ENCODE measurements at places on chromosomes 1 and 21.

DNA sequence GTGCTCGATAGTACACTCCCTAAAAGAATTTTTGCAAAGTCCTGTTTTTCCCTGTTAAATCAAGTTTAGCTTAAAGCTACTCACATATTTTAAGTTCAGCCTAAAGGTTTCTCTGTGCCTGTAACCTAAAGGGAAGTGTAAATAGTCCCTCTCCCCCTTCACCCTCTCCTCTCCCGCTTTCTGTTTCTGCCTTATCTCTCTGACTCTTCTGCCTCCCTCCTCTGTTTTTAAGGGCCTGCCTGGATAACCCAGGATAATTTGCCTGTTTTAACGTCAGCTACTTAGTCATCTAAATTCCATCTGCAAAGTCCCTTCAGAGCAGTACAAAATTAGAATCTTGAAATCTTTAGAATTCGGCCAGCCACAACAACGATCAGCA is 92.6 kb downstream of the NID1 start:
- no peak for DNase-seq

DNA sequence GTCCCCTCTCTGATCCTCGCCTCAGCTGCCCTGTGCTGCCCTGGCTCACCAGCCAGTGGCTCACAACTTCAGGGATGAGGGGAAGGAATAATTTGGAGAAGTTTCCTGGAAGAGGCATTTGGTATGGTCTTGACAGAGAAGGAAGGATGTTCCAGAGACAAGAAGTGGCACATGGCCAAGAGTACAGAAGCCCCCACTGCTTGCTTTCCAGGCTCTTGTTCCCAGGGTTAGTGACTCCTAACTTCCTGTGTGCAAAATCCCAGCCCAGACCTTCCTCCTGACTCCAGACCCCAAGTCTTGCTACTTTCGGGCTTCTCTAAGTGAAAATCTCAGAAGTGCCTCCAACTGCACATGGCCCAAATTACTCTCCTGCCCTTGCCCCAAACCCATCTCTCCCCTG is 85.7 kb downstream of the HMGB4 start:
- no peak for DNase-seq

DNA sequence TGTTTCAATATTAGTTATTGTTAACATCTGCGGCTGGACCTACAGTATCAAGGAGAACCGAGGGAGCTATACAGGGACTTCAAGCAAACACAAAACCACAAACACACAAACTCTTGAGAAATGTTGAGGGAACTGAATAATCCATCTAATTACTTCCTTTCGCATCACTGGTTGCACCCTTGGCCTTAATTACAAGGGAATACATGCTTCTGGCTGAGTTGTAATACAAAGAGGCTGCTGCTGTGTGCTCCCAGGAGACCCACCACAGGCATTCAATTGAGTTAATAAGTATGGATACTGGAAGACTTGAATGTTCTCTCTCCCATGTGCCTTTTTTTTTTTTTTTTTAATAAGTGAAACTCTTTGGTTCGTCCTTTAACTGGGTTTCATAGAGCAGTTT is 16.8 kb upstream of the SMYD2 start:
- DNase-seq = no peak

DNA sequence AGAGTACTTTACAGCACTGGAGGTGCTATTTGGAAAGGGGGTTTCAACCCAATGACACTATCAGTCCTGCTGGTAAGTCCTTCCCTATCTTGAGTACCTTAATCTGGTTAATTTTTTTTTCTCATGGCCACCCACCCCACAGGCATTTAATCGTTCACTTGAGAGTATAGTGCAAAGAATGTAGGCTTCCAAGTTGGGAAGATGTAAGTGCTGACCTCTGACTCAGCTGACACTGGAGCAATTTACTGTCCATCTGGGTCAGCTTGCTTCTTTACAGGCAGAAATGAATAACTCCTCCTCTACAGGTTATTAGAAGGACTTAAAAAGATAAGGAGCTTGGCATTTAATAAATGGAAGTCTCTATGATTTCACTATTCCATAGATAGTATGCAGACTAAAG is 89.6 kb downstream of the AK5 start:
- DNase-seq = no peak

DNA sequence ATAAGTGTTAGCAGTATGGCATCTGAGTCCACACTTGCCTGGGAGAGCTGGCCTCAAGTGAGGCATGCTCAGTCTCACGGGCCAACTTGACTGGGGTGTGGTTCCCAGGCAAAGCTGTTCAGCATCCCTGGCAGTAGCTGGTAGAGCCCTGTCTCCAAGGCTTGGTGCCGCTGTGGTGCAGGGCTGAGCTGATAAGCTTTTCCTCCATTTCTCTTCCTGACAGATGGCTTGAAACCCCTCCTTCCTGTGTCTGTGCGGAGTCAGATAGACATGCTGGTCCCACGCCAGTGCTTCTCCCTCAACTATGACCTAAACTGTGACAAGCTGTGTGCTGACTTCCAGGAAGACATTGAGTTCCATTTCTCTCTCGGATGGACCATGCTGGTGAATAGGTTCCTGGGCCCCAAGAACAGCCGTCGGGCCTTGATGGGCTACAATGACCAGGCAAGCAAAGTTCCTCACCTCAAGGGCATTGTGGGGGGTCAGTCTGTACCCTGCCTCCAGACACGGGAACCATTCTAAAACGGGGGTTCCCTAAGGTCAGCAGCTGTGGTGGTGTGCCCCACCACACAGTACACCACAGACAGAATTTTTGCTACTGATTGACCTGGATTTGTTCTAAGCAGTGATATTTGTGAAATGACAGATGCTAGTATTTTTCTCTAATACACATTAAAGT is 13.7 kb upstream of the MIIP start:
- no peak for DNase-seq
